ENCODE measurements at places on chromosomes 5 and 9. TPM values are rescaled to one million over a fixed set of nuclear protein-coding genes. Genes with fewer than 3 reads are reported as not detected.

PALM2AKAP2 gene
- total RNA-seq: not detected

RNF183 gene
- not detected for total RNA-seq

ASPN gene
- not detected for total RNA-seq

AMBP gene
- total RNA-seq: not detected

NTNG2 gene
- 8.8 TPM for total RNA-seq

TIGD6 gene
- 6.8 TPM for total RNA-seq

DNM1 gene
- total RNA-seq: 1.4 TPM

IL4 gene
- not detected for total RNA-seq

ACOT12 gene
- total RNA-seq: 0.41 TPM

CKMT2 gene
- not detected for total RNA-seq

TDRD7 gene
- total RNA-seq: 12.7 TPM

HMCN2 gene
- not detected for total RNA-seq

DMRTA1 gene
- total RNA-seq: not detected

CDX1 gene
- total RNA-seq: not detected

BTNL9 gene
- total RNA-seq: not detected

PLPP7 gene
- total RNA-seq: not detected

MEF2C gene
- 0.39 TPM for total RNA-seq

TMOD1 gene
- 2.6 TPM for total RNA-seq

ST8SIA4 gene
- total RNA-seq: 27.7 TPM

DMRT2 gene
- 0.23 TPM for total RNA-seq

POU4F3 gene
- not detected for total RNA-seq

STC2 gene
- total RNA-seq: not detected

ADAMTS12 gene
- total RNA-seq: not detected

SHOC1 gene
- not detected for total RNA-seq

DDX4 gene
- total RNA-seq: not detected

C1QTNF3 gene
- 7.2 TPM for total RNA-seq

FAM174A gene
- 6.7 TPM for total RNA-seq

RLN2 gene
- 5.4 TPM for total RNA-seq

FRRS1L gene
- not detected for total RNA-seq

ARHGEF39 gene
- not detected for total RNA-seq

F2RL1 gene
- total RNA-seq: 5.1 TPM

TEX48 gene
- not detected for total RNA-seq

PELO gene
- 12.4 TPM for total RNA-seq

SLC45A2 gene
- not detected for total RNA-seq

LCNL1 gene
- 0.14 TPM for total RNA-seq

MCIDAS gene
- total RNA-seq: not detected

CARD6 gene
- total RNA-seq: 4.6 TPM

MRPL36 gene
- 30.7 TPM for total RNA-seq

FGF10 gene
- not detected for total RNA-seq

ORM2 gene
- total RNA-seq: not detected

Measured in CD4-positive, alpha-beta memory T cell (primary cell).